ENCODE measurements at places on chromosomes 2 and 18. TPM values are rescaled to one million over a fixed set of nuclear protein-coding genes. Genes with fewer than 3 reads are reported as not detected.

COL4A4 gene
- 14.0 TPM for total RNA-seq

MLPH gene
- 154 TPM for total RNA-seq

SPATA3 gene
- not detected for total RNA-seq

GRCh38 chr2:233356546-233357308 is 2.4 kb downstream of the DGKD start:
- no peak for DNase-seq

DNA sequence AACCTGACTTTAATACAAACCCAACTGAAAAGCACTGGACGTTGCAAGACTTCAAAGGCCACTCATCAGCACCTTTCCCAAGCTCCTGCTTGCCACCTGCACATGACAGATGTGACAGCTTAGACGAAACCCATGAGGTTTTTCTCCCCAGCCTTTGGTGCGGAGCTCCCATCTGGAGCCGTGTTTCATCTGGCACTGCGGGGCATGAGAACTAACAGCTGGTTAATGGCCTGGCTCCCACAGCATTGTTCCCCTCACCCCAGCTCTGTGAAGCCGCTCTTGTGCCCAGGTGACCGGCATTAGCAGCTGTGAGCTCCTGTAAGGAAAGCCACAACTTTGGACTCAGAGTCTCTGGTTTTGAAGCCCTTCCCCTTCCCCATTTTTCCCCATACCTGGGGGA is 50.9 kb downstream of the GALR1 start:
- DNase-seq, result no peak

GRCh38 chr2:137769406-137769805 is 194.9 kb upstream of the HNMT start:
- no peak for DNase-seq

DNA sequence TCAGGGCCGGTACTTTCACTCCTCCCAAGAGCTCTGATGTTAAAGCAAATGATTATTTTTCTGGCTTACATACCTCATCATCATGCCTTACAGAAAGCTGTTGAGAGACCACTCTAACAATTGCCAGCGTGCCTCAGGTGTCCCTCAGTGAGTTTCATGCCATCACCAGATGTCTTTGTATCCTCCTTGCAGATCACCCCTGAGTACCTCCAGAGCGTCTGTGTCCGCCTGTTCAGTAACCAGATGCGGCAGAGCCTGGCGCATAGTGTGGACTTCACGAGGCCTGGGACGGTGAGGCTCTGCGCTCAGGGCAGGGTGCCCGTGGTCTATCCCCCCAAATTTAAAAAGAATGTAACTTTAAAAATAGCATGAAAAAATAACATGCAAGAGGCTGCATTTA is 41.3 kb downstream of the ARMC9 start:
- DNase-seq, result no peak

- DNase-seq, result no peak
Observed at GRCh38 chr2:65045651-65046050, 10.6 kb upstream of the CEP68 start.

DNA sequence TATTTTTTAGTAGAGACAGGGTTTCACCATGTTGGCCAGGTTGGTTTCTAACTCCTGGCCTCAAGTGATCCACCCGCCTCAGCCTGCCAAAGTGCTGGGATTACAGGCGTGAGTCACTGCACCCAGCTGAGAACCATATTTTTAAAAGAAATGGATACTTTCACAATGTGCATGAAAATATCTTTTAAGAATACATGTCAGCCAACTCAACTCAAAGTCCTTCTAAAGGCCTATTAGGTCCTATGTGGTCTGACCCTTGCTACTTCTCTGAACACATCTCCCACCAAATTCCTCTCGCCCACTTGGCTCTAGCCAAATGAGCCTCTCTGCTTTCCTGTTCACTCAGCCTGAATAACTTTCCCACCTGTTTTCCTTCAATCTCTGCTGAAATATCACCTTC is 119.6 kb downstream of the MTX2 start:
- no peak for DNase-seq

DNA sequence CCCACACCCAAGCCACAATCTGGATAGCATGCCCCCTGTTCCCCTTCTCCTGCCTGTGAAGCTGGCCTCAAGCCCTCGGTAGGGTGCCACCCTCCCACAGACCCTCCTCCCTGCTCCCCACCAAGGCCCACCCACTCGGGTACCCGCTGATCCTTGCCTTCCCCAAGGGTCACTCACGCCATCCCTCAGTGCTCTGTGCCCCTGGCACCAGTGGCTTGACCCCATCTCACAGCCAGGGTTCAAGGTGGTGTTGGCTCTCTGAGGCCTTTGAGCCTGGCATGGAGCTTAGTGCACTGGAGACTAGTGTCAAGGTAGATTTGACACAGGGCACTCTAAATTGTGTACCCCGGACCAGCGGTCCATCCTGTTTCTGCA is 11.9 kb downstream of the ADRA2B start:
- no peak for DNase-seq

DNA sequence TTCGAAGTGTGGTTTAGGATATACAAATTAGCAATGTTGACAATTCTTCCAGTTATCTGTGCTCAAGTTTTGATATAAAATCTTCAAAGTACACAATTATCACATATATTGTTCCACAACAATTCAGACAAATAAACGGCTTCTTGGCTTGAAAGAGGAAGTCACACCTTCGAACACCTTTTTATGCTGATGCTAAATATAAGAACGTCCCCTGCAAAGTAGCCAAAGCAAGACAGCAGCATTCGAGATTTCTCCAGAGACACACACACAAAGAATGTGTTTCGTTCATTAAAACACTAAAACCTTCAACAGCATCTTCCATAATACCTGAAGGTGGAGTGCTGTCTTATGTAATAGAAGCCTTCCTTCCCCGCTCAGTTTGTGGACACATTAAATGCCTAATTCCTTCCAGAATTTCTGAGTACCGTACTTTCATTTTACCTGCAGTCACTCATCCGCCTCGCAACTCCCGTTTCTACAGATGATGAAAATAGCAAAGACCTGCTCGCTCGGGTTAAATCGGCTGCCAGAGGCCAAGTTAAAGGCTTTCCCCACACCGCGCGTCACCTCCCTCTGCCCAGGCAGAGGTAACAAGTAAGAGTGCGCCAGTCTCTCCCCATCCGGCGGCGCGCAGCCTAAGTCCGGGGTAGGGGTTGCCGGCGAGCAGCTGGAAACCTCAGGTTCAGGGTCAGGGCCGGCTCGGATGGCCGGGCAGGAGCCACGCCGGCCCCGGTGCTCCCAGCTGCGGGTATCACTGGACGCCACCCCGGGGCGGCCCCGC is 847 bp downstream of the SERPINE2 start:
- DNase-seq, result peak; percentile 55

DNA sequence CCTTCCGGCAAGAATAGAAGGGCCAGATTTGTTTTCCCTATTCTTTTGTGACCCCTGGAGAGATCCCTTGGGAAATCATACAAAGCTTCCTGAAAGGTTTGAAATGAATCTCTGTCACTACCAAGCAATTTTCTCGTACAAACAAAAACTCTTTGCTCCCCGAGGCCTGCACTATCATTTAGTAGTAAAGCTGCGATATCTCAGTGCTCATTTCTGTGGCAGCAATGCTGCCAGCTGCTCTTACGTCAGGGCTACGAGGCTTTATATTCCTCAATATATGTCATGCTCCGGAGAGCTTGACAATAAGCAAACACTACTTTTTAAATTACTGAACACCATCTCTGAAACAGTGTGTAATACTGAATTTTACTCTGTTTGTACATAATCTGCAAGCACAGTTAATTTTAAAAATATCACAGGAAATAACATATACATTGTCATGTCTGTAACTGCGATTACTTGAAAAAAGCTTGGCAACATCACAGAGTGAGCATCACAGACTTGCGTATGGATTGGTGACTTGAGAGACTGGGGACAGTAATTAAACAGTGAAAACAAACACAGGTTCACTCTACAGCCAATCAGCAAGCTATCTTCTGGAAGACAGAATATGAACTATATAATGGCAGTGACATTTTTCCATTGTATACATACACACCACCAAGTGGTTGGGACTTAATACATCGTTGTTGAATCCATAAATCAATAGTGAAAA is 403.3 kb upstream of the NETO1 start:
- no peak for DNase-seq

- no peak for DNase-seq
Observed at GRCh38 chr2:115160531-115161080, 718.2 kb downstream of the DPP10 start.

GRCh38 chr2:121263996-121264715 is 20.8 kb downstream of the TFCP2L1 start:
- no peak for DNase-seq
